Forelimb muscle (tissue), 1 donor: ENCODE measurements at places on chromosomes 12 and 14. TPM values are rescaled to one million over a fixed set of nuclear protein-coding genes. Genes with fewer than 3 reads are reported as not detected.
A peak's percentile ranks its signal among the peaks of the same experiment; 100 is the strongest.

OR11G2 gene
- polyA plus RNA-seq: 0.04 TPM

PABPN1 gene
- 114 TPM for polyA plus RNA-seq

RNF212B gene
- 0.59 TPM for polyA plus RNA-seq

DNA sequence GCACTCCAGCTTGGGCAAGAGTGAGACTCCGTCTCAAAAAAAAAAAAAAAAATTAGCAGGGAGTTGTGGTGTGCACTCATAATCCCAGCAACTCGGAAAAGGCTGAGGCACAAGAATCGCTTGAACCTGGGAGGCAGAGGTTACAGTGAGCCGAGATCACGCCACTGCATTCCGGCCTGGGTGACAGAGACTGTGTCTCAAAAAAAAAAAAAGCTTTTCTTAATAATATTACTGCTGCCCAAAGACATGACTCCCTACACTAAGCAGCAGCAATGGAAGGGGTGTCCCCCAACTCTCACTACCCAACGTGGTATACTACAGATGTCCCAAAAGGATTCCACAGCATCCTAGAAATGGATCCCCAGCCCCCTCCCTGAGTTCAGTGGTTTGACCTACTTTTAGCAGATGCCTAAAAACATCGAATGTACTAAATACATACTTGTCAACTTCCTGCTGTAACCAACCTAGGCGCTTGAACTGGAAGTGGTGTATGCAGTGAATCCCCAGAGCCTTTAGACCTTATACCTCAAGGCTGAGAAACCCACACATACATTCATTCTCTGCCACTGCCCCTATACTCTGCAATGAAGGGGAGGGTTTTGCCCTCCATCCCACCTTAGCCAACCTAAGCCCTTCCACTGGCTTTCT lies 8.5 kb upstream of the FKBP11 start:
- DNase-seq: no peak

DNA sequence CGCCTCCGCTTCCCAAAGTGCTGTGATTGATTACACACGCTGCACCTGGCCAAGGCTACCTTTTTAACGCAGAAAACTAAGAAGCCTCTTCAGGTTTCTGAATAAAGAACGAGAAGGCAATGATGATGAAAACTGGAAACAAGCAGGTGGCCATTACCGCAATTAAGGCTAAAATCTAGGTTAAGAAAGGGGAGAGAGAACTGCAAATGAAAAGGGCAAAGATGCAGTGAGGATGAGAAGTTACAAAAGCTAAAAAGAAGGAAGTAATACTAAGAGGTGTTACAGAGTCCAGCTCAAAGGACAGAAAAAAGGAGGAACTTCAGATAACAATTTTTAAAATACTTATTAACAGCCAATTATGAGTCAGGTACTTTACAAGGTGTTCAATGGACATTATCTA lies 79.7 kb downstream of the DUSP16 start:
- DNase-seq: no peak

DNA sequence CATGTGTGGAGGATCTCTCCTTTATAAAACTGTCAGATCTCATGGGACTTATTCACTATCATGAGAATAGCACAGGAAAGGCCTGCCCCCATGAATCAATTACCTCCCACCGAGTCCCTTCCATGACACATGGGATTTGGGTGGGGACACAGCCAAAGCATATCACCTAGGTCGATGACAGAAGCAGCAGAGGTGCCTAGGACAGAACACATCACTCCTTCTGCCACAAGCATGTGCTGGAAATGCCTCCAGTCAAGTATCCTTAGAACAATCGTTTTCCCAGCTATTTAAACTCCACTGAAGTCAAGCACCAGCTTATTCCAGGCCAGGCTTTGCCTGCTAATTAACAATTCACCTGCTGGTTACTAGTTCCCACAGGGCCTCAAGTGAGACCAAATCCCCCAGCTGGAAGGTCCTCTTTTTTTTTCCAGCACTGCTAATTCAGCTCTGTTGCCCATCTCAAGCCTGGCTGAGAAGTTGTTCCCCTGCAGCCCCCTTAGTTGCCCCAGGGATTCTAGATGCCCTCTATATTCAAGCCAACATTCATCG lies 212.3 kb upstream of the NUDT4 start:
- DNase-seq: no peak

- peak; percentile 75 for DNase-seq
These were observed 206.2 kb upstream of the RGS6 start for GRCh38 chr14:71725922-71726579.

DNA sequence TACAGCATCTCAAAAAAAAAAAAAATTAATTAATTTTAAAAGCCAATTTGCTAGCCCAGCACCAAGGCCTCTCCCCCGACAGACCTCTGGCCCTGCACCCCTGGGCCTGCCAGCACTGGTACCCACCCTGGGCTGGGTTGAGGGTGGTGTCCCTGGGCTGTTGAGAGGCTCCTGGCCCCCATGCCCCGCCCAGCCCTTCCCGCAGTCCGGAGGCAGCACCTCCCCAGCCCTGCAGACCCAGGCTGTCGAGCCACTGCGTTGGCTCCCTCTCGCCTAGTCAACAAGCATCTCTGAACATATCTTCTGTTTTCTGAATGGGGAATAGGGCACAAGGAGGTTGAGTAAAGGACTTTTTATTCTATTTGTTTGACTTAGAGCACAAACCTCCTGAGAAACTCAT lies 87.1 kb downstream of the FBXL14 start:
- no peak for DNase-seq

DNA sequence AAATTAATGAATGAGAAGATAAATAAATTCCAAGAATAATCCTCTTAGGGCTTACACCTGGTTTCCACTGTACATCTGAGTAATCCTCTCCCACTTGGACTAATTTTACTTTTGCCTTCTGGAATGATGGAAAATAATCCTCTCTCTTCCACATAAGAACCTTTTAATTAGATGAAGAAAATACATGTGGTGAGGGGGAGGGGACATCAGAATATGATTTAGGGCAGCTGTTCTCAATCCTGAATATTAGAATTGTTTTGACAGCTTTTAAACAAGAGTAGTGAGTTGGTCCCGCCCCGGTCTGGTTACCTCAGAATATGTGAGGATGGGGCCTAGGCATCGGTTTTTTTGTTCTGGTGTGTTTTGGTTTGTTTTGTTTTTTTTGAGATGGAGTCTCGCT lies 51.5 kb downstream of the HECTD4 start:
- DNase-seq: no peak
